Muscle of leg (tissue), 16 donors: ENCODE measurements at places on chromosomes 11 and 22.

DNA sequence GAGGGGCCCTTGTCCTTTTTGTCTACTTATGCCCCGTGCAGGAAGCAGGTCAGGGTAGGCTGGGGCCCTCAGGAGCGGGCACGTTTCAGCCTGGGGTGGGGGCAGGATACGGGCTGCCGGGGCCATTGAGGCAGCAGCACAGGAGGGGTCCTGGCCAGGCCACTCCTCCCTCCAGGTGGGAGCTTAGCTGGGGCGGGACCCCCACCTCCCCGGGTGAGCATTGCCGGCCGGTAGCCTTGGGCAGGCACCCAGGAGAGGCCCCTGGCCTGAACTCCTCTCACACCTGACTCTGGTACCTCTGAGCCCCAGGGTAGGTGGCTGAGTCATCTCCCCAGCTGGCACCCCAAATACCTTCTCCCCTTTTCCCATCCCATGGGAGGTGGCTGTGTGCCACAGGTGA is 5.0 kb upstream of the MUC6 start:
- H3K27me3 ChIP-seq = peaks cover 2% of the 10 kb centered on the region
- H3K4me1 ChIP-seq = no peaks in the 10 kb centered on the region
- H3K4me3 ChIP-seq = no peak overlapping the region
- H3K36me3 ChIP-seq = no peaks in the 10 kb centered on the region

- H3K4me1 ChIP-seq = peaks cover 65% of the 10 kb centered on the region
- DNase-seq = peak; percentile 56
- H3K27ac ChIP-seq = peak overlapping the region; percentile 70
- no peak overlapping the region for H3K4me3 ChIP-seq
- H3K27me3 ChIP-seq = no peaks in the 10 kb centered on the region
Measured at GRCh38 chr11:68370211-68371111, 58.1 kb downstream of the LRP5 start.

DNA sequence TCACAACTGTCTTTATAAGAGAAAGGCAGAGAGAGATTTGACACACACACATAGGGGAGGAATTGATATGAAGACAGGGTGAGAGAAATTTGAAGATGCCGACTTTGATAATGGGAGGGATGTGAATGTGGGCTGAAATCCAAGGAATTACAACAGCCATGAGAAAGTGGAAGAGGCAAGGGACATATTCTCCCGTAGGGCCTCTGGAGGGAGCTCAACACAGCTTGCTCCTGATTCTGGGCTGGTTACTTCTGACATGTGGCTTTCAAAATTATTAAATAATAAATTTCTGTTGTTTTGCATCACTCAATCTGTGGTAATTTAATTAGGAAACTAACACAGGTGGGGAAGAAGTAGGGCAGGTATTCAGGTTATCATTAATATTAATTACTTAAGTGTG is 282.9 kb downstream of the LUZP2 start:
- H3K4me3 ChIP-seq = no peak overlapping the region
- H3K27ac ChIP-seq = no peak overlapping the region
- H3K27me3 ChIP-seq = no peaks in the 10 kb centered on the region
- no peaks in the 10 kb centered on the region for H3K4me1 ChIP-seq

- H3K36me3 ChIP-seq = peaks cover 9% of the 10 kb centered on the region
- H3K4me1 ChIP-seq = no peaks in the 10 kb centered on the region
- no peak overlapping the region for H3K4me3 ChIP-seq
- no peak overlapping the region for H3K27ac ChIP-seq
- no peak for DNase-seq
- no peaks in the 10 kb centered on the region for H3K27me3 ChIP-seq
Measured at GRCh38 chr11:119236891-119237290, 30.8 kb downstream of the CBL start.

DNA sequence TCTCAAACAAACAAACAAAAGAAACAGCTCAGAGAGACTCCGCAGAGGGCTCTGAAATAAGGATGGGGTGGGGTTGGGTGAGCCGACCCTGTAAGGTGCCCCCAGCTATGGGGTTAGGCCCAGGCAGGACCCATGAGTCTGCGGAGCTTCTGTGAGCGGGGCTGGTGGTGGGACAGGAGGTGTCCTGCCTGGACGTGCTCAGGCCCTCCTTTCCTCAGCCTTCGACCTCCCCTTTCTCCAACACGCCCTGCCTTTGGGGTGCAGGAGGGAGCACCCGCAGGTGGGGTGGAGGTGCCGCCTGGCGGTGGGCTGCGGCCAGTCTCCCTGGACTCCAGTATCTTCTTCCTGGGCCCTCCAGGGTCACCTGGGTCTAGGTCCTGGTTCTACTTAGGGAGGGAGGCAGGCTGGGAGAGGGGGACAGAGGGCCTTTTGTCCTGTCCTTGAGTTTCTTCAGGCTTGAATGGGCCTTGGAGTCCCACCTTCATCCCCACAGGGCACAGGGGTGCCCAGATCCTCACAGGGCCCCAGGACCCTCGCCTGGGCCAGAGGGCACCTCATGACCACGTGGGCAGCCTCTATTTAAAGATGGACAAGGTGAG is 12.3 kb downstream of the PRR33 start:
- DNase-seq = no peak
- H3K4me3 ChIP-seq = no peak overlapping the region
- no peaks in the 10 kb centered on the region for H3K27me3 ChIP-seq
- peak overlapping the region; percentile 98 for H3K27ac ChIP-seq
- peaks cover 14% of the 10 kb centered on the region for H3K36me3 ChIP-seq

- peaks cover 8% of the 10 kb centered on the region for H3K36me3 ChIP-seq
- peaks cover 7% of the 10 kb centered on the region for H3K4me1 ChIP-seq
- no peaks in the 10 kb centered on the region for H3K27me3 ChIP-seq
- DNase-seq = no peak
- H3K27ac ChIP-seq = no peak overlapping the region
- no peak overlapping the region for H3K4me3 ChIP-seq
Measured at GRCh38 chr22:44005524-44005923, 18.6 kb upstream of the PARVB start.
